ENCODE measurements at places on chromosomes 2 and 18.

DNA sequence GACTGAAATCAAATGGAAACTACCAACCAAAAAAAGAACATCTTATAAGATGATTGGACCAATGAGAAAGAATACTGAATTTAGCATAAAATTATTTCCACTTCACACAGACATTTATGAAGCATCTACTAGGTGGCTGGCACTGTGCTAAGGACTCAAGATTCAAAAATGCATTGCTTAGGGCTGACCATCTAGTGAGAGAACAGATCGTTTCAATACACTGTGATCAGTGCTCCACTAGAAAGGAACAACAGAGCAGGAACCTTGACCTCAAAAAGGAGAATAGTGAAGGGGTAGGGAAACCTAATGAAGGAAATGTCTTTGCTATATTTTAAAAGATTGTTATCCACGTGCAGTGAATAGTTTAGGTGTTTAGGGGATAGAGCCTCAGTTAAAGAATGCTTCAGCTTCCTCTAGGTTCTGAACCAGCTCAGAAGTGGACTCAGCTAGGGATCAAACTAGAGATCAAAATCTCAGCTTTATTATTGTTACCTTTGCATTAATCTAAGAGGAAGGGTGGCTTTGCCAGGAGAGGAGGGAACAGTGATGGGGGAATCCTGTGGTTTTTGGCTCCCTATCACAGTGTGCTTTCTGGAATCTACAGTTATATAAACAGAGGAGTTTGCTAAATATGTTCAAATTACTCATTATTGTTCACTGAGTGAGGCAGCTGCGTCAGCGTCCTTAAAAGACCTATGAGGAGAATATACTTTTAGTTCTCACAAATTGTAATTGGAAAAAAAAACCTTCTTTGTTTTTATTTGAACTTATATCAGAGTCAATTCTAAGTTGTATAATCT, 16.2 kb upstream of the BBS5 start:
- DNase-seq: no peak

DNA sequence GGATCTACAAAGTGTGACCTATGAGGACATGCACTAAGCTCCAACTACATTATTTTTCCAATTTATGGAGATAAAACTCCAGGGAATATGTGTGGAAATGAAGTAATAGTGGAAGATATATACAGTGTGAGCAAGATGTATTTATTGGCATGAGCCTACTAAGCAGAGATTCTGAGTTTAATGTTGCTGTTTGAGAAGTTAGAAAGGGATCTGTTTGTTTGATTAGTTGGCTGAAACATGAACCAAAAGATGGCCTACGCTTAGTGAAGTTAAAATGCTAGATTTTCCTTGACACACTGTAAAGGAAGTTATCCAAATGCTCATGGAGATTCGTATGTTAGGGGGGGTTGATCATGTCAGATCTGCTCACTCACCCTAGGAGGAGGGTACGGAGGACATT, 621.7 kb downstream of the TMEM182 start:
- DNase-seq: no peak

DNA sequence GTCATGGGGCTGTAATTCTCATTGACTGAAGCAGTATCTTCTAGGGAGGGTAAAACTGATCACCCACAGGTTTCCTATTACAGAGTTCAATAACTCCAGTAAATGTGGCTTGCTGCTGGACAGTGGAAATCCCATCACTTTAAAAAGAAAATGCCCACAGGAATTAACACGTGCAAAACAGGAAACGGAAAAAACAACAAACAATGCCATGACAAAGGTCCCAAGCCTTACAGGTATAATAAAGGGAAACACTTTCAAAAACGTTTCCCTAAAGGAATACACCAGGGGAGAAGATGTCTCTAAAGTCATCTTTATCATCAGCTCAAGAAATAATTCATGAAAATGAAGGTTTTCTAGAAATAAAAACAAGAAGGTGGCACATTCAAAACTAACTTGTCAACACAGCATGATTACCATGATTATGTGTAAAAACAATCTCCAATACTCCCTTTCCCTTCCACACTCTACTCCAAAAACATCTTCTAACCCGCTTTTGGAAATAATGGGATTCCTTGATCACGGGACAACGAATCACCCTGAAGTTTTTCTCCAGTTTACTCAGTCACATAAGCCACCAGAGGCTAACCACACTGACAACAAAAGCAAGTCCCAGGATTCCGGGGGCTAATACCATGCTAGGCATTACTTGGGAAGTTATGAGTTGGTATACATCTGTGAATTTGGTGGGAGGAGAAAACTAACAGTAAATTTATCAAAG, 167.9 kb downstream of the TCF4 start:
- DNase-seq: no peak

- DNase-seq: no peak
These were observed 919.3 kb upstream of the CDH2 start for GRCh38 chr18:29096079-29096770.

DNA sequence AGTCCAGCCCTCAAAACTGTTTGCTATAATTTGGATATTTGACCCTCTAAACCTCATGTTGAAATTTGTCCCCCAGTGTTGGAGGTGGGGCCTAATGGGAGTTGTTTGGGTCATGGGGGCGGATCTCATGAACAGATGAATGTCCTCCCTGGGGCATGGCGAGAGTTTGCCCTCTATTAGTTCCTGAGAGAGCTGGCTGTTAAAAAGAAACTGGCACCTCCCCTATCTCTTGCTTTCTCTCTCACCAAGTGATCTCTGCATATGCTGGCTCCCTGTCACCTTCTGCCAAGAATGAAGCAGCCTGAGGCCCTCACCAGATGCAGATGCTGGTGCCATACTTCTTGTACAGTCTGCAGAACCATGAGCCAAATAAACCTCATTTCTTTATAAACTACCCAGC, 12.0 kb downstream of the LNPK start:
- DNase-seq: no peak

DNA sequence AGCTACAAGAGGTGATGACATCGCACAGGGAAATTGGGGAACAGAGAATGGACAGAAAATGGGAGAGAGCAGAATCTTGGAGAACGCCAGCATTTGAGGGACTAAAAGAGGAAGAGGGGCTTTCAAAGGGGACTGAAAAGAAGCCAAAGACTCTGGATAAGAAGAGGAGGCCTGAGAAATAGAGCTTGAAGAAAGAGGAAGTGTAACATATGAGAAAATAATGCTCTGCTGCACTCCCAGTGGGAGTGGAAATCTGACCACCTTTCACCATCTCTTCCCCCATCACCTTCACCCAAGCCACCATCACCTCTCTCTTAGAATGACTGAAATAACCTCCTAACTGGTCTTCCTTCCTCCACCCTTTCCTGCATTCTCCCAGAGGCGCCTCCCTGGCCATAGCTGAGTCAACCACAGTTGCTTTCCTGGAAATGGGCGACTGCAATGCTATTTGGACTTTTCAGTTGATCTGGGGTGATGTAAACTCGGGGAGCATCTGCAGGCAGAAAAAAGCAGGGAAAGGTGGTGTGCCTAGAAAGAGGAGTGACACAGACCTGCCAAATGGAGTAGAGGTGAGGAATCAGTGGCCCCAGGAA, 16.8 kb downstream of the CXCR1 start:
- DNase-seq: no peak

DNA sequence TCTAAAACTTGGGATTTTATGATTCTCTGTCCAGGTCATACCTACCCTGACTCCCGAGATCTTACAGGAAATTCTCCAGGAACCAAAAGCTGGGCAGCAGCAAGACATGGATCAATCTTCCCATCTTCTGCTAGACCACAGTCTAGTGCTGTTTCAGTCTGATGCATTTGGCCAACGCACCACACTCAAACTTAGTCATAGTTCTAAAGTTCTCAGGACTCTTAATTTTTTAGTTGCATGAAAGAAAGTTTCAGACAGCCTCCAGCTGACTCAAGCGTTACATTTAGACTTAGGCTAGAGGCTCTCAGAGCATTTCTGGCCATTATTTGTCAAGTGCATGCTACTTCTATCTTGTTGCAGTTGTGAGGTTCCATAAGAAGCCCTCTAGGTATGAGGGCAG, 230.1 kb upstream of the CCDC150 start:
- DNase-seq: no peak

DNA sequence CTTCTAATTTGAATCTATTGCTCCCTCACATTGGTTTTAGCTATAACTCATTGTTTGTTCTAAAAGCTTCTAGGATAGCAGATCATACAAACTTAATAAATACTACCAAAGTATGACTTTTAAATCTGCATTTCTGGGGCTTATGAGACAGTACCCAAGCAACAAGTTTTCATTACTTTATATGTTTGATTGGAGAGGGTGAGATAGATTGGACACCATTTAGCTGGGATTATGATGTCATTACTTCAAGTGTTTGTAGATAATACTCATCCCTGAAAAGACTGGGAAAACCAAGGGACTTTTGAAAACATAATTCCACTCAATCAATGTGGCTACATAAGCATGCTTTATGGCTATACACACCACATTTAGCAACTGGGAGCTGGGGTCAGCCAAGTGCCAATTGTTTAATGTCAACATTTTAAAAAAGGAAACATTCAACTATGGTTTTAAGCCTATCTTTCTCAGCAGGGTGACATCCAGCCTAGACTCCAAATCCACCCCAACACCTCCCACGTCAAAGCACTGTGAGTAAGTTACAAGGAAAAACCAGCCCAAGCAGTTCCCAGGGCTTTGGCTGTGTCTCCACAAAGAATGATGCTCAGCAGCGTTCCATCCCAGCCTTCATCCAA, 119.9 kb downstream of the ETAA1 start:
- DNase-seq: no peak

GRCh38 chr2:57981083-57981768, 65.4 kb upstream of the VRK2 start:
- DNase-seq: no peak

DNA sequence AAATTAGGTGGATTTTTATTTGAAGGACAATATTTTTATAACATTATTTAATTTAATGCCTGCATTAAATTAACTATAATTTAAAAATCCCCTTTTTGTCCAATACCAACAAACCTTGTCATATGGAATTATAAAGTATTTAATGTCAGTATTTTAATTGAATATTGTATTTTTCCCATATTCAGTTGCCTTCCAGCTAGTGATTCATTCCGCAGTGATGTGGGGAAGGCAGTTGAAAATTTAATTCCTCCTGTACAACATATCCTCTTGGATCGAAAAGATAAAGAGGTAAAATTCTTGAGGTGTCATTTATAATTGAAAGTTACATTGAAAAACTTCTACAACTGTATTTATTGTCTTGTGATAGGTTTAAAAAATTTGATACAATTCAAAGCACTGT, 40.4 kb downstream of the WDR7 start:
- no peak for DNase-seq
